Right ventricle myocardium inferior (tissue), 1 donor: ENCODE measurements at places on chromosomes 1 and 21. TPM values are rescaled to one million over a fixed set of nuclear protein-coding genes. Genes with fewer than 3 reads are reported as not detected.

The MTMR11 gene
- 3.5 TPM for total RNA-seq

DNA sequence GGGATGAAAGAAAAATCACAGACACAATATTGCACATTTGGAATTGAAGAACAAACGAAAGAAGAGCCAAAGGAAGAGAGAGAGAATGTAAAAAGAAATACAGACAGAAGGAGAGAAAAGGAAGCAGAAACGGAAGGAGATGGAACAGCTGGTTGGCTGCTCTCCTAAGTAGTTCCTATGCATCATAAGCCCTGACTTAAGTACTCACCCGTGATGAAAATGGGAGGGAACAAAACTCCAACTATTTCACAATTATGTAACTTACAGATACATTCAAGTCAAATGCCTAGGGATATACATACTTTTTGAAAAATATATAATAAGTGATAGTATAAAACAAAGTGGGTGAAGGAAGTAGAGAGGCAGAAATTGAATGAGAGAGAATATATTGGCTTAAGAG lies 88.5 kb downstream of the TTLL7 start:
- no peak for DNase-seq

DNA sequence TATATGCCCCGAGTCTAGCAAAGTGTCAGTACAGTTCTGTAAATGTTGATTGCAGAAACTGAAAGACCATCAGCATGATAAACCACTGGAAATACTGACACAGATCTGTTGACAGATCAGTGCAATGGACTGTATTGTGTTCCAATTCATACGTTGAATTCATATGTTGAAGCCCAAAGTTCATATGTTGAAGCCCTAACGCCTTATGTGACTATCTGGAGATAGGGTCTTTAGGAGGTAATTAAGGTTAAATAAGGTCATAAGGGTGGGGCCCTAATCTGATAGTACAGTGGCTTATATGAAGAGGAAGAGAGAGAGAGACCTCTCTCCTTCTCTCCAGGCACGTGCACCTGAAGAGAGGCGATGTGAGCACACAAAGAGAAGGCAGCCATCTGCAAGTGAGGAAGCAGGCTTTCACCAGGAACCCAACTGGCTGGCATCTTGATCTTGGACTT lies 144.7 kb downstream of the MRPL39 start:
- no peak for DNase-seq

GRCh38 chr1:164611754-164612642 lies 53.0 kb downstream of the PBX1 start:
- DNase-seq: no peak

- DNase-seq: no peak
Observed at GRCh38 chr1:39936724-39937491, 18.0 kb upstream of the MFSD2A start.

DNA sequence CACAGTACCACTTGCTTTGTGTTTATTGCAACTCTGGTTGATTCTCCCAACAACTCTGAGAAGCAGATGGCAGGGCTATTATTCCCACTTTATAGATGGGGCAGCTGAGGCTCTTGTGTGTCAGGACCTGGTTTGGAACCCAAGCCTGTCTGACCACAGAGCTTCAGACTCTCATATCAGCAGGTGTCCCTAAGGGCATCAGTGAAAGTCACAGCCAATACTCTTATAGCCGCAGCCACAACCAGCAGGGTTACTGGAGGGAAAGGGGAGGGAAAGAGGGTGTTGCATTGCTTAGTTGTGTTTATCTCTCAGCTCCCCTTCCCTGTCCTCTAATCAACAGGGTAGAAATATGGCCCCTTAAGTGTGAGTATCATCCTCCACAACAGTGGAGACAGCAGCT lies 304.0 kb downstream of the RRAGC start:
- no peak for DNase-seq

The SLC45A1 gene
- total RNA-seq: 2.5 TPM

DNA sequence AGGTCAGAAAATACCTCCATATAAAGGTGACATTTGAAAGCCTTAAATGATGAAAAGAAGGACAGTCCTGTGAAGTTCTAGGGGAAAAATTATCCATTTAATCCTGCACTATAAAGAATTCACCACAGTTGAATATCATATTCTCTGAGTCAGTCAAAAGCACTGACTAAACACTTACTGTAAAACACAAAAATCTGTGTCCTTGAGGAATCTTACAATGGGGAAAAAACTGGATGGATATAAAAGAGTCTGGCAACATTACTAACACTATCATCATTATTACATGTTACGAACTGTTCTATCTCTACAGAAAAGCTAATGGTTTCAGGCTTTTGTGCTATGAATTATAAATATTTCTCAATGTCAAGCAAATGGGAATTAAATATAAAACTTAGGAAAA lies 42.4 kb upstream of the HP1BP3 start:
- no peak for DNase-seq
